ENCODE measurements at places on chromosomes 11 and 22.

- no peaks in the 10 kb centered on the region for H3K36me3 ChIP-seq
- no peak for DNase-seq
- no peaks in the 10 kb centered on the region for H3K27me3 ChIP-seq
These were observed 16.7 kb downstream of the PHLDA2 start for GRCh38 chr11:2912498-2912897.

- H3K4me1 ChIP-seq, result peaks cover 21% of the 10 kb centered on the region
- peak overlapping the region; percentile 44 for H3K27ac ChIP-seq
- no peaks in the 10 kb centered on the region for H3K36me3 ChIP-seq
- peak; percentile 12 for DNase-seq
These were observed 9.4 kb downstream of the OR5B21 start for GRCh38 chr11:58498464-58498863.

DNA sequence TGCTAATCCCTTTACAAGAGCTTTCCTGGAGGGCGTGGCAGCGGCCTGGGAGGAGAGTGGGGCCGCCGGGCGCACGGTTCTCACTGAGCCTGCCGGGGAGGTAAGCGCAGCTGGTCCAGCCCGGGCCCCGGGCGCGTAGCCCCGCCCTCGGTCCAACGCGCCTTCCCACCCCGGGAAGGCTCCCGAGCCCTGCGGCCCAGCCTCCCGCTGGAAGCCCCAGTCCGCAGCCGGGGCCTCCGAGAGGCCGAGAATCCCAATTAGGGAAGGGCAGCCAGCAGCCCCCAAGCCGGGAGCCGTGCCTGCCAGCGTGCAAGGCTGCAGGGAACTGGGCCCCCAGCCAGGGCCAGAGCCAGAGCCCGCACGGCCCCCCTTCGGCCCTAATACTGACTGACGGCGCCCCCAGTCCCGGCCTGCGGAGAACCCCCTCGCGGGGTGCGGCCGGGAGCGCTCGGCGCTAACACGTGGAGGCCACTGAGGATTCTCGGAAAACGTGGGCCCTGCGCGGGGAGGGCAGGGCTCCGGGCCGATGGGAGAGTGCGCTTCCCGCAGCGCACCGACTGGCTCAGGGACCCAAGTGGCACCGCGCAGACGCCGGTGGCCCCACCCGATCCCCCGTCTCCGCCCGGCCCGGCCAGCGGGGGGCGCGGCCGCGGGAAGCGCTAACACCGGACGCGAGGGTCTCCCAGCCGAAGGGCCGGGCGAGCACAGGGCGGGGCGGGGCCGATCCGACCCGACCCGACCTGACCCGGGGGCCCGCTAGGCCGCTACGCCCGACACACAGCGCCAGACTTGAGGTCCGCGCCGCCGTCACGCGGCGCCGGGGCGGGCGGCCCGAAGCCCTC, 5.7 kb downstream of the ZFTA start:
- H3K27ac ChIP-seq, result no peak overlapping the region
- peaks cover 7% of the 10 kb centered on the region for H3K36me3 ChIP-seq
- no peaks in the 10 kb centered on the region for H3K27me3 ChIP-seq
- no peak overlapping the region for H3K4me3 ChIP-seq

DNA sequence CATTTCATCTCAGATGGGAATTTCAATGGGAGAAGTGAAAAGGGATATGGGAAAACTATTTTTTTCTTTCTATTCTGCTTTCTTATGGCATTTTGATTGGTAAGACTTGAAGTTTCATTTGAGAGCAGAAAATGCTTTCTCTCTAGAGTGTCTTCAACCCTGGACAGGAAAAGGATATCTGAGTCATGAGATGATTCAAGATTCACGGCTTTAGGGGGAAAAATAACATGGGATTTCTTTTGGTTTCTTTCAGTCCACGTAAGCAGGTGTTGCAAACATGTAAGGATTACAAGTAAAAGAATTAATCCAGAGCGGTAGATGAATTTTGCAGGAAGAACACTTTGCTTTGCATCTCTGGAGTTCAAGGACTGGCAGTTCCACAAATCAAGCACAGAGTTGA, 1001.0 kb upstream of the TENM4 start:
- no peak overlapping the region for H3K4me3 ChIP-seq
- peaks cover 3% of the 10 kb centered on the region for H3K36me3 ChIP-seq
- H3K4me1 ChIP-seq, result no peaks in the 10 kb centered on the region
- no peak overlapping the region for H3K27ac ChIP-seq
- DNase-seq, result no peak
- H3K27me3 ChIP-seq, result no peaks in the 10 kb centered on the region

GRCh38 chr11:104564921-104565582, 333.2 kb downstream of the CASP12 start:
- no peaks in the 10 kb centered on the region for H3K27me3 ChIP-seq

DNA sequence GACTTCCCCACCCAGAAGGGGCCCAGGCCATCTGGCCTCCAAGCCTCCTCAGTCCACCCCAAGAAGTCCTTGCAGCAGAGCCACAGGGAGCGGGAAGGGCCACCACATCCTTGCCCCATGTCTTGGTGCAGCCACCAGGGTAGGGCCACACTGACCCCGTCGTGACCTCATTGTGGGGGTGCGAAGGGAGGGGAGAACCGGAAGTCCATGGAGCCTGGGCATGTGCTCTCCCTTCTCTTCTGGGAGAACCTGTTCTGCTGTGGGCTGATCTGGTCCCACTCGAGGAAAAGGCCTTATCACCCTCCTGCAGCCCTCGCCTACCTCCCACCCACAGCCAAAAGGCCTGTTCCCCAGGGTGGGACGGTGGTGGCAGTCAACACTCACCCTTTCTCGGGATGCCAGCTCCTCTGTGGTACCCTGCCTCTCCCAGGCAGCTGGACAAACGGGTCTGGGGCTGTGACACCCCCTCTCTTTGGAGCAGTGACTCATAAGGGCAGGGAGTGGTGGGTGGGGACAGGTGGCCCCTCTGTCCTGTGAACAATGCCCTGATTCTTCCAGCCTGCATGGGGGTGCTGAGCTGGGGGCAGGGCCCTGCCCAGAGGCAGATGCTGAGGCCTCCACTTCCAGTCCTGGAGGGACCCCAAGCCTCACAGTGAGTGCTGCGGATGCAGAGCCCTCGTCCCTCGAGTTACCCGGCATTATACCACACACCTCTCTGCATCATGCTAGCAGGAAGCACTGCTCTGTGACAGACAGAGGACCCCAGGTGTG, 14.6 kb upstream of the CTSD start:
- no peak overlapping the region for H3K4me3 ChIP-seq
- no peak overlapping the region for H3K27ac ChIP-seq
- H3K27me3 ChIP-seq, result peaks cover 6% of the 10 kb centered on the region
- peaks cover 2% of the 10 kb centered on the region for H3K4me1 ChIP-seq
- H3K36me3 ChIP-seq, result no peaks in the 10 kb centered on the region

DNA sequence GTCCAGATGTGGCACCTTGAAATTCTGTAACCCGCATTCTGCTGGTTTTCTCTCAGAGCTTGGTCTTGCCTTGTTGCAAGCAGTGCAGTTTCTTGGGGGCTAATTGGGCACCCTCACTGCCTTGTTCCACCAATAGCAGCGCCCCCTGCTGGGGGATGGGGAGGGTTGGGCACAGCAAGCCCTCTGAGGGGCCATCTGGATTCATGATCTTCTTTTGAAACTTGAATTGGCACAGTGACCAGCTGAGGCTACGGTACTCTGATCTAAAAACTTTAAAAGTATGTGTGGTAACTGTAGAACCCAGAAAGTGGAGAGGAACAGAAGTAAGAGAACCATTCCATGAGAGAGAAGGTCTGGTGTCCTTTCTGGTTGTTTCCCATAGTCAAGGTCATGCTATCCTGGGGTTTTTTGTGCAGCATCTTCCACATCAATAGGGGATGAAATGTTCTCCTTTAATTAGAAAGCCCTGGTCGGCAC, 64.2 kb downstream of the MED15 start:
- no peak overlapping the region for H3K27ac ChIP-seq
- peaks cover 52% of the 10 kb centered on the region for H3K4me1 ChIP-seq
- no peaks in the 10 kb centered on the region for H3K27me3 ChIP-seq
- no peak overlapping the region for H3K4me3 ChIP-seq
- DNase-seq, result peak; percentile 74

GRCh38 chr11:16032974-16033373, 323.4 kb downstream of the SOX6 start:
- no peaks in the 10 kb centered on the region for H3K36me3 ChIP-seq
- no peaks in the 10 kb centered on the region for H3K27me3 ChIP-seq
- no peak overlapping the region for H3K27ac ChIP-seq
- no peaks in the 10 kb centered on the region for H3K4me1 ChIP-seq

GRCh38 chr11:128755564-128755963, 61.7 kb downstream of the FLI1 start:
- peak overlapping the region; percentile 64 for H3K27ac ChIP-seq
- H3K27me3 ChIP-seq, result no peaks in the 10 kb centered on the region
- H3K4me1 ChIP-seq, result peaks cover 83% of the 10 kb centered on the region
- no peak for DNase-seq
- peak overlapping the region; percentile 3 for H3K4me3 ChIP-seq
- H3K36me3 ChIP-seq, result peaks cover 13% of the 10 kb centered on the region

GRCh38 chr22:19696504-19697276, 17.6 kb upstream of the SEPTIN5 start:
- H3K36me3 ChIP-seq, result no peaks in the 10 kb centered on the region
- no peak overlapping the region for H3K4me3 ChIP-seq
- no peak for DNase-seq

DNA sequence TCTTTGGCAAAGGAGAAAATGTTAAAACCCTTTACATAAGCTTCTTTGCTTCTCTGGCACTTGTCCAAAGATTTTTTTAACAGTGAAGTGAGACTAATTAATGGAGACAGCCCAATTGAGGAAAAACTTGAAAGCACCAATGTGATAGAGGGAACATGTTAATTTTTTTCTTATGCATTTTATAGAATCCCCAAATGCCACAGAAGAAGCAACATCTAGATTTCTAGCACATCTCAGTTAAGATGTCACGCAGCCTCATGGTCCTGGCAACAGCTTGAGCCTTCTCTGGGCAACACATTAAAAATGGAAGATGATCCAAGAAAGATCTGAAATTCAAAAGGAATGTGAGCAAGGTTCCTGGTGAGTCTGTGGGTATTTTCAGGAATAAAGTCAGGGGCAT, 48.5 kb downstream of the PACSIN2 start:
- no peaks in the 10 kb centered on the region for H3K27me3 ChIP-seq
- peaks cover 61% of the 10 kb centered on the region for H3K4me1 ChIP-seq
- no peak overlapping the region for H3K4me3 ChIP-seq
- no peaks in the 10 kb centered on the region for H3K36me3 ChIP-seq

GRCh38 chr11:21909145-21909544, 283.7 kb upstream of the ANO5 start:
- H3K27me3 ChIP-seq, result no peaks in the 10 kb centered on the region
- H3K4me1 ChIP-seq, result no peaks in the 10 kb centered on the region
- no peak for DNase-seq
- H3K27ac ChIP-seq, result no peak overlapping the region

- no peaks in the 10 kb centered on the region for H3K27me3 ChIP-seq
- H3K4me1 ChIP-seq, result no peaks in the 10 kb centered on the region
- H3K27ac ChIP-seq, result no peak overlapping the region
These were observed 189.5 kb downstream of the PGR start for GRCh38 chr11:100940111-100940510.

GRCh38 chr11:96021901-96022650, 98.2 kb upstream of the MTMR2 start:
- no peak for DNase-seq
- H3K36me3 ChIP-seq, result peaks cover 1% of the 10 kb centered on the region
- no peak overlapping the region for H3K27ac ChIP-seq
- peaks cover 26% of the 10 kb centered on the region for H3K4me1 ChIP-seq
- H3K4me3 ChIP-seq, result no peak overlapping the region

GRCh38 chr22:49369726-49370626, 457.7 kb downstream of the BRD1 start:
- no peaks in the 10 kb centered on the region for H3K36me3 ChIP-seq
- H3K27ac ChIP-seq, result no peak overlapping the region
- no peaks in the 10 kb centered on the region for H3K4me1 ChIP-seq
- no peak for DNase-seq
- H3K4me3 ChIP-seq, result no peak overlapping the region

GRCh38 chr11:93054279-93054678, 84.8 kb downstream of the MTNR1B start:
- no peak overlapping the region for H3K27ac ChIP-seq
- no peak for DNase-seq
- peaks cover 18% of the 10 kb centered on the region for H3K27me3 ChIP-seq

- H3K4me3 ChIP-seq, result no peak overlapping the region
- H3K27ac ChIP-seq, result no peak overlapping the region
- H3K36me3 ChIP-seq, result no peaks in the 10 kb centered on the region
- no peak for DNase-seq
- H3K27me3 ChIP-seq, result no peaks in the 10 kb centered on the region
These were observed 581.3 kb downstream of the INSC start for GRCh38 chr11:15696069-15696468.

DNA sequence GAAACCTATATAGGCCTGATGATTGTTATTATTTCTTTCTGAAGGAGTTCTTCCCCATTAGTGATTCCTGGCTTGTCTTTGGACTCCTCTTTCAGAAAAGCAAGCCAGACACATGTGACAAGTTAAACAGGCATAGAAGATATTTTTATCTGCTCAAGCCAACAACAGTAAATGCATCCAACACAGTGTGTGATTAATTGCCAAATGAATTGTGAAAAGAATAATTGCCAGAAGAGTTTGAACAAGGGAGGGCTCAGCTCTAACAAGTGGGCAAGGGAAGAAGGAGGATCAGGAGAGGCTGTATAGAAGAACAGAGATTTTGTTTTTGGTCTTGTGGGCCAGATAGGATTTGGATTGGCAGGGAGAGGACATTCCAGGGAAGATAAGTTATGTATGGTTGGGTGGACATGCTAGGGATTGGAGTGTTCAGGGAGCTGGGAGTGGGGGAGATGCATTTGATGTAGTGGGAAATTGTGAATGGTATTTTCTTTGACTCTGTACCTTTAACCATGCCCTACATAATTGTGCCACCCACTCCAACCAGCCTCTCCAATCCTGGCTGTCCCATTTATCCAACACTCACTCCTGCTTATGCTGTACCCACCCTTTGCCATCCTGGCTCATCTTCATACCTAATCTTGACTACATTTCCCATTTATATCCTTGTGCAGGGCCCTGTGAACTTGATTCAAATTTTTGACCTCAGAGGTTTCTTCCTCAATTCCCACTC, 172.8 kb downstream of the RRAS2 start:
- no peak overlapping the region for H3K27ac ChIP-seq
- H3K27me3 ChIP-seq, result no peaks in the 10 kb centered on the region
- DNase-seq, result no peak
- no peaks in the 10 kb centered on the region for H3K36me3 ChIP-seq

DNA sequence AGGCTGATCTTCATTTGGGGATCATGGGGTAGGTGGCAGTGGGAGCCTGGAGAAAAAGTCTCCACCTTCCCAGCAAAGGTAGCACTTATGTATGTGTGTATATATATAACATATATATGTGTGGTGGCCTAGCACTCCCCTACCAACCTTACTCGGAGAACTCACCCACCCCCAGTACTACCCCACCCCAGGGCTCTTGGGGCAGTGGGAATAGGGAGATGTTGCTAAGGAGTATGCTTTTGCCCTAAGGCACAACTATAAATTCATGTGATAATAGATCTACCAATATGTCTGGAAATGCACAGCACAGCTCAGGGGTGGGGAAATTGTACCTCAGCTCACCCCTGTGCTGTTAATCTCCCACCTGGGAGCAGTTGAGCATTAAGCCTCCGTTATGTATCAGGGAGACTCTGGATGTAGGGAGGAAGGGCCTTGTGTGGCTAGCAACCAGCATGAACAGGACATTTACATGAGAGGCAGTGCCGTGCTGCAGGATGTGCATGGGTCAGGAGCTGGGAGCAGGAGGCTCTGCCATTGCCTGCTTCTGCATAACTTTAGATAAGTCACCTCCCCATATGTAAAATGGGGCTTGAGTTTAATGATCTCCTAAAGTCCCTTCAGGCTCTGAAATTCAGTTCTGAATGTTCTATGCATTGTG, 57.3 kb downstream of the C11orf91 start:
- no peak for DNase-seq
- H3K27me3 ChIP-seq, result peaks cover 18% of the 10 kb centered on the region
- H3K36me3 ChIP-seq, result no peaks in the 10 kb centered on the region
- H3K27ac ChIP-seq, result no peak overlapping the region

Data from activated T-cell treated with anti-CD3 and anti-CD28 coated beads, Interleukin-2, amount 50 U/mL, for 72 hours (primary cell).